Renal pelvis (tissue), 12 donors: ENCODE measurements at places on chromosomes 2 and 18.

DNA sequence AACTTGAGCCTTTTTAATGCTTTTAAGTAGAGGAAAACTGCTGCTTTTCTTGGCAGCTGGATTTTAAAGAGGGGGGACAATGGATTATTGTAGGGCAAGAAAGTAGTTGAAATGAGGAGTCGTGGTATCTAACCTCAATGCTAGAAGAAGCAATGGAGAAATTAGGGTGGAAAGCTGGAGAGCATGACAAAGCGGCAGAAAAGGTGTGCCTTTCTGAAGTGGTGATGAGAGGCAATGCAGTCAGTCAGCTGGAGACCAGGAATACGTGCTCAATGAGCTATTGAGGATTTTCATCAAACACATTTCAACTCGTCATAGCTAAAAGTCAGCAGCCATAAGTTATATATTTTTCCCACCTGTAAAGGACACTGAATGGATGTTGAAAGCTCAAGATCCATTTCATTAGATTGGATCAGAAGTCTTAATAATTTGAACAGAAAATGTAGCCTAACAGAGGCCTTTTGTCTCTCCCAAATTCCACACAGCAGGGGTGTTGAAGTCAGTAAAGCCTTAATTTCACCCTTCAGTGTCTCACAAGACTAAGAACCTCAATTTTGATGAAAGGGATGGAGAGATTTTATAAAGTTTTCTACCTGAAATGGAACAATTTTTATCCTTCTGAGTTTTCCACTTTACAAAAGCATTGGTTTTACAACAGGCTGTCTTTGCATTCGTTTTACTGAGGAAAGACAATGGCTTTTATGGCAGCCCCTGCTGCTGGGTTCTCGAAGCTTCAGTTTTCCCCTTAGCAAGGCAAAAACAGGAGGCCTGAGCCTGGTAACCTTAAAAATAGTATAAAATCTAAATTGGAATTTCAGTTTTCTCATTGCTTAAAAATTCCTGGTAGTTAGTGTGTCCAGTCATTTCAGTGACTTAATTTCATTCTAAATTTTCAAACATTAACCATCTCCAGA lies 131.1 kb downstream of the CCDC102B start:
- DNase-seq = no peak

GRCh38 chr2:62643100-62643471 lies 62.4 kb upstream of the EHBP1 start:
- no peak for DNase-seq

GRCh38 chr2:9160732-9161131 lies 45.9 kb upstream of the ASAP2 start:
- no peak for DNase-seq

DNA sequence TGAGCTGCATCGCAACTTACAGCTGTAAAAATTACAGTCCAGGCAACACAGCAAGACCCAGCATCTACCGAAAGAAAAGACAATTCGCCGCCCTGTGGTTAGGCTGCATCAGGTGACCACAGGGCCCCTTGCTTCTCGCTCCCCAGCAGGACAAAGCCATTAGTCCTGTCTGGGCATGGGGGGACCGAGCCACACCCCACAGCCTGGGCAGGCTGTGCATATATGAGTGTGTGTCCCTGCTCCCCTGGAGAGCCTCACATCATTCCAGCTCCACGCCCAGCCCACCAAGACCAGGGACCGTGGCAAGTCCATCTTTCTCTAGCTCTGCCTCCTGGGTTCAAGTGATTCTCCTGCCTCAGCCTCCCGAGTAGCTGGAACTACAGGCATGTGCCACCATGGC lies 33.9 kb downstream of the SNORC start:
- no peak for DNase-seq

GRCh38 chr2:133286326-133286922 lies 281.8 kb downstream of the NCKAP5 start:
- peak; percentile 20 for DNase-seq

DNA sequence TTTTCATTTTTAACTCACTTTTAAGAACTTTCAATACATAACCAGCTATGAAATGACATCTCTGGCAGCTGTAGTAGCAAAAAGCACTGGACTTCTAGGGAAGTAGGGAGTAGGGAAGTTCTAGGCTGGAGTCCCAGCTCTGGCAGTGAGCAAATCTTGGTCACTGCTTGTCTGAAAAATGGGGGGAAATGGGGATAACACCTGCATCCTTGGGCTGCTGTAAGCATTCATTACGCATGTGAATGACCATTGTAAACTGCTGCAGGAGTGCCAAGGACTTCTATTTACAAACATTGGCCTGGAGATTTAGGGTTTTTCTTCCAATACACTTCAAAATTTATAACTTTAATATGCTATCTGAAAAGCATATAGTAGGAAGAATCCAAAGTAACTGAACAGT lies 972 bp upstream of the MPP4 start:
- DNase-seq = no peak

GRCh38 chr2:98558852-98559530 lies 49.3 kb downstream of the COA5 start:
- DNase-seq = no peak

DNA sequence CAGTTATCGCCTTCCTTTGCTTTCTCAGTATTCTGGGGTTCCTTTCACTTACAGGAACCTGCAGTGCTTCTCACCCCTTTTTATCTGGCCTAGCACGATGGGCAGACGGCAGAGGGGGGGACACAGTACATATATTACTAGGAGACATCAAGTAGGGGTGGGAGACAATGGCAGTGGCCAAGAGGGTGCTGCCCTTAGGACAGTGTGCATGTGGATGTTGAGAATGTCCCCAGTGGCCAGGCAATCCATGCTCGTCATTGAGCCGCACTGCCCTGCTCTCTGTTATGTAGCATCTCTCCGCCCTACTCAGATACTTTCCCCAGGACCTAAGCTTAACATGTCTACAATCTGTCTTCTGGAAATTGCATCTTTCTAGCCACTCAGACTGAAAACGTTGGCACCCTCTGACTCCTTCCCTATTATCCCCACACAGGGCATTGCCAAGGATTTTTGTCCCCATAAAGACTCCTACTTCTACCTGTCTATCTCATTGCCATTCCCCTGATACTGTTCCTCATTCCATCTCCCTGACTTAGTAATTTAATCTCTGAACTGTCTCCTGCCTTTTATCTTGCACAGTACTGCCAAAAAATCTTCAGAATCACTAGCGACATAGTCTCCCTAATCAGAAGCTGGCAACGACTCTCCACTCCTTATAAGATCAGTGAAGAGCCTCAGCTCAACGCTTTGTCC lies 6.6 kb downstream of the DSG2 start:
- DNase-seq = no peak

- no peak for DNase-seq
Measured at GRCh38 chr2:165193178-165193777, 10.6 kb downstream of the SCN3A start.

DNA sequence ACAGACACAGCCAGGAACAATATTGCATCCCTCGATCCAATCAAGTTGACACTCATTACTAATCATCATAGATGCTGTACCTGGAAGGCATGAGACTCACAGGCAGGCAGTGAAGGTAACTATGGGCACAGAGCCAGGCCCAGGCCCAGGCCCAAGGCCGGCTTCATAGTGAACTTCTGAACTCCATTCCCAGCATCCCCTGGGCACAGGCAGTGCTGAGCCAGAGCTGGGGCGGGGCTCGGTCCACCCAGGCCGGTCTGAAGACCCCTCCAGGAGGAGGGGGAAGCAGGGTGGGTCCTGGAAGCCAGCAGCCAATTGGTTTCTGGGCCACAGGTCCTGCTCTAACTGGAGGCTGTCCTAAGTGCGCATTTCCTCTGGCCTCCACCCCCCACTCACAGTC lies 37.6 kb downstream of the MLPH start:
- DNase-seq = no peak

- DNase-seq = no peak
Measured at GRCh38 chr2:201273330-201273983, 13.1 kb downstream of the CASP8 start.

- DNase-seq = no peak
Measured at GRCh38 chr2:95530734-95531133, 46.2 kb upstream of the TRIM43B start.

DNA sequence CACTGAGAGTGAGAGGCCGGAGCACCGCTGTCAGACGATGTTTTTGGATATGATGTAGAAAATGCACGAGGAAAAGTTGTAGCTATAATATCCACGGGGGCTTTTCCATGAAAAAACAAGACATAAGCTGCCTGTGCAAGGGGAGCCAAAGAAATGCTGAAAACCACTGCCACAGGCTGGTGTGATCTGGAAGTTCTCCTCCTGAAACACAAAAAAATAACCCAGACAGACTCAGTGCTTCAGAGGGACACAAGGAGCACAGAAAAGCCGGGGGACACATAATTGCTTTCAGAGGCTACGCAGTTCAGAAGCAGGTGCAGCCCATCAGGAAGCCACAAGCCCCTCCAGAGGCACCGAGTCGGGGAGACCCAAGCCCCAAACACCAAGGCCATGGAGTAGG lies 98.2 kb downstream of the ZNF516 start:
- DNase-seq = no peak

DNA sequence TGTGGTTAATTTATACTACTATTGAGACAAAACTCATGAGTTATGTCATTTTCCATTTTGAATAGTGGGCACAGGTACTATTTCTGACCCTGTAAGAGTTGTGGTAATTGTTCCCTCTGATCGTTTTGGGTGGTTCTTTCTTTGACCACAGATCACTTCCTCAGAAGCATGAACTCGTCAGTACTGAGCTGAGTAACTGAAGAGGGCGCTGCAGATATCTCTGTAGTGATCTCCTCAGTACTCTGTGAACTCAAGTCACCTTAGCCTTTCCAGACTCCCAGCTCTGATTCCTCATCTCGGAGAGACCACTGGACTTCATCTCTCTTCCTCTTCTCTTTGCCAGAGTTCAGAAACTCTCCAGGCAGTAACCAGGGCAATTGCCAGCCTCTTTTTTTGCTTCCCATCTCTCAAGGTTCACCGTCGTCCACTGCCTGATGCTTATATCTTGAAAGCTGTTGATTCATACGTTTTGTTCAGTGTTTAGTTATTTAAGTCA lies 9.4 kb upstream of the IL1RL1 start:
- no peak for DNase-seq

DNA sequence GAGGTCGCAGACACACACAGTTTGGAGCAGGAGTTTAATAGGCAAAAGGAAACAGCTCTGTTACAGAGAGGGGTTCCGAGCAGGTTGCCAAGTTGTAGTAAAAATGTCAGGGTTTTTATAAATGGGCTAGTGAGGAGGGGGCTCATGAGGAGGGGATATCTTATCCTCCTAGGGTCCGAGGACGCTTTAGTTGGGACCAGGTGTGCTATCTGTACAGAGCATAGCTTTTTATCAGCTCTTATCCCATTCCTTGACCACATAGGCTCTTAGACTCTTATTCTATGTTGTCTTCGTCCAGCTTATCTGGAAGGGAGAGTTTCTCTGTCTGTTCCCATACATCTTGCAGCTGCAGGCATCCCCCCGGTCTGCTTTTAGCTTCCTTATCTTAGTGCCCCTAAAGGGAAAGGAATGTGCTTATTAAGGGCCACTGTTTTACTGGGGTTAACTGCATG lies 44.7 kb downstream of the PDK1 start:
- peak; percentile 46 for DNase-seq

GRCh38 chr2:45713136-45713535 lies 61.7 kb downstream of the PRKCE start:
- DNase-seq = no peak

GRCh38 chr2:37916512-37917082 lies 8.5 kb upstream of the RMDN2 start:
- DNase-seq = no peak

- DNase-seq = no peak
Measured at GRCh38 chr18:55968550-55968949, 380.6 kb upstream of the TCF4 start.

GRCh38 chr2:232309592-232309991 lies 69.0 kb upstream of the ALPP start:
- DNase-seq = no peak

- DNase-seq = no peak
Measured at GRCh38 chr2:241234962-241235740, 46.7 kb downstream of the ANO7 start.

DNA sequence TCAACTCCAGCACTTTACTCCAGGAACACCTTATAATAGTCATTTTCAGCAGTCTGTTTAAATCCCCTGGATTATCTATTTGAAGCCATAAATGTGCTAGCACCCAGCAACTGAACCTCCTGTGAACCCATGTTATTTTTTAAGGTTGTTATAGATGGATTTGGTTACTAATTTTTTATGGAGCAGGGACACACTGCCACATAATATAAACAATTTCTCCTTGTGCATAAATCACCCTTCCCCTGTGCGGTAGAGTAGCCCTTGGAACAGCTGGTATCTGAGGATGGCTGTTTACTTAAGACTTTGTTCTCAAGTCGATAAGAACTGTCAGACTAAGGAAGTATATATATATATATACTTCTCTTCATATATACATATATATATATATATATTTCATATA lies 367.4 kb downstream of the EPHA4 start:
- no peak for DNase-seq

GRCh38 chr2:45885171-45885621 lies 233.7 kb downstream of the PRKCE start:
- no peak for DNase-seq

GRCh38 chr2:113677330-113677729 lies 50.3 kb downstream of the RABL2A start:
- no peak for DNase-seq

GRCh38 chr2:109139865-109140396 lies 10.9 kb downstream of the SH3RF3 start:
- no peak for DNase-seq

GRCh38 chr18:1104181-1104881 lies 199.7 kb downstream of the ADCYAP1 start:
- DNase-seq = no peak

DNA sequence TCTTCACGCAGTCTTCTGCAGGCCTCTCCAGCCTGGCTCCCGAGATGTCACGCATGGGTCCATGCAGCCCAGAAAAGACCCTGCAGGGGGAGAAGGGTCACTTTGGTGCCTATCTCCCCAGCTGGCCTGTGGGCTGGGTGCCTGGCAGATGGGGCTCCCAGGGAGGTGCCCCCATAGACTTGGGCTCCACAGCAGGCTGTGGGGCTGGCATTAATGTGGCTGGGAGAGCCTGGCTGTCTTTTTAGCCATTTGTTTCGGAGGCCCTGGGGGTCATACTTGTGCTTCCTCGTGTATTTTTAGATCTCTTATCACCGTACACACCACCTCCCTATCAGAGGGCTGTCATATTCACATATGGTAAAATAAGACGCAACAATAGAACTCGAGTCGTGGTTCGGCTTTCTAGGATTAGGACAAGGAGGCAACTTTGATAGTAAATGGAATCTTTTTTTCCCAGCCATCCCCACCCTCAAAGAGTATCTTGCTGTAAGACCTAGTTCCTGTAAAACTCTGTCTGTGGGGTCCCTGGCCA lies 74.5 kb downstream of the LRRFIP1 start:
- no peak for DNase-seq
